Adipocyte (in vitro differentiated cells): ENCODE measurements at places on chromosomes 1 and 21.

DNA sequence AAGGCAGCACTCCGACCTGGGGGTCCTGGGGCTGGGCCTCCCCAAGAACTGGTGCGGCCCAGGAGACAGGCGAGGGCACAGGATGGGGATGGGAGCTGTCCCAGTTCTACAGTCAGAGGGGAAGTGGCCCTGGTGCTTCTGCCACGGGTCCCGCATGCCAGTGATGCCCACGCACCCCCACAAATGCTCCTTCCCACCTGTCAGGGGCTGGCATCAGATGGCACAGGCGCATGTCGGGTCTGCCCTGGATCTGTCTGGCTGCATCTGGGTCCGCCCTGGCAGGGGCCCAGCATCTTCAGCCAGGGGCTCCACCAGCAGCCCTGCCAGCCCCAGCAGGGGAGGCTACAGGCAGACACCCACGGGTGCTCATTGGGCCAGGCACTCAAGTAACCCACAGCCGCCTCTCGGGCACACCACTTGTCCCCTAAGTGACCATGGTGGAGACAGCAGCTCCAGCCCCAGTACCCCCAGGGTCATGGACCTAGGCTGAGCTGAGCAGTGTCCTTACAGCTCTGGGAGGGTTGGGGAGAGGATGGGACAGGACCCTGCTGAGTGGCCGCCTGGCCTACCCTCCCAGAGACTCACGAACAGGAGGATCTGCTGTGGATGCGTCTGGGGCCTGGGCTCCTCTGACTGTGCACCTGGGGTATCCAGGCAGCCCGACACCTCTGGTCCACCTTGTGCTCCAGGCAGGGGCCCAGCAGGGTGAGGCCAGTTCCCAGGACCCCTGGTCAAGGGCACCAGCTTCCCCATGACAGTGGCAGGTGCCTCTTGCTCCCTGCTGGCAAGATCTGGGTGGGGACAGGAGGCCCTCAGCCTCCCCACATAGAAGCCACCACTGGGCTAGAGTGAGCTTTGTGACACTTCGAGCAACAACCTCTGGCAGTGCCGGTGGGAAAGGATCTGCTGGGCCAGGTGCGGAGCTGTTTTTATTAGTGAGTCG, 5.4 kb downstream of the SMIM1 start:
- DNase-seq = no peak

DNA sequence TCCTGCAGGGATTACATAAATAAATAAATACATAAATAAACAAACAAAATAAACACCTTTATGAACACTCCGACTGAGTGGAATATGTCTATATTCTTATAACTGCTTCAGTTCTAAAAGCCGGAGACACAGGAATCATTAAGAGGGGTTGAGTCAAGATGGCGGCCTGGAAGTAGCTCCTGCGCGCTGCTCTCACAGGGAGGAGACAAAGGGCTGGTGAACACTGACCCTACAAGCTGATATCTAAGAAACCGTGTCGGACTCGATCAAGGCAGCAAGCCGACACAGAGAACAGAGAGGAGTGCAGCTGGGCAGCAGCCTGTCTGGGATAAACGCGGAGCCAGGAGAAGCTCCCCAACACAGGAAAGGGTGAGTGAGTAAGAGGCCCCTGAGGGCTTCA, 1098.6 kb upstream of the NCAM2 start:
- DNase-seq = no peak

GRCh38 chr1:175317779-175318178, 125.2 kb upstream of the KIAA0040 start:
- no peak for DNase-seq

DNA sequence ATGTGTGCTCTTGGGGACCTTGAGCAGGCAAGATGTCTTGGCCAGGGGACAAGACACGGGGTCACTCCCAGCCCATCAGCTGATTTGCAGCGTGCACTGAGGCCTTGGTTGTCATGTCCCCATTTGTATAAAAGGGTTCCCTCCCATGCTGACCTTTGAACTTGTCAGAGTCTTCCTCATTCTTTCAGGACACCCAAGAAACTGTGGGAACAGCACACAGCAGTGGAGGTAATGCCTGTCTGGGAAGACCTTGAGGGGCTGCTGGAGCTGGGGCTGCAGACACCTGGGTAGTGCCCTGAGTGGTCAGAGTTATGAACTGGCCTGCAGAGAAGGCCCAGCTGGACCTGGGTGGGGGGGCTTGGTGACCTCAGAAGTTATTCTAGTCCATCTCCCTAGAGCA, 46.4 kb downstream of the FAAH start:
- DNase-seq = no peak

DNA sequence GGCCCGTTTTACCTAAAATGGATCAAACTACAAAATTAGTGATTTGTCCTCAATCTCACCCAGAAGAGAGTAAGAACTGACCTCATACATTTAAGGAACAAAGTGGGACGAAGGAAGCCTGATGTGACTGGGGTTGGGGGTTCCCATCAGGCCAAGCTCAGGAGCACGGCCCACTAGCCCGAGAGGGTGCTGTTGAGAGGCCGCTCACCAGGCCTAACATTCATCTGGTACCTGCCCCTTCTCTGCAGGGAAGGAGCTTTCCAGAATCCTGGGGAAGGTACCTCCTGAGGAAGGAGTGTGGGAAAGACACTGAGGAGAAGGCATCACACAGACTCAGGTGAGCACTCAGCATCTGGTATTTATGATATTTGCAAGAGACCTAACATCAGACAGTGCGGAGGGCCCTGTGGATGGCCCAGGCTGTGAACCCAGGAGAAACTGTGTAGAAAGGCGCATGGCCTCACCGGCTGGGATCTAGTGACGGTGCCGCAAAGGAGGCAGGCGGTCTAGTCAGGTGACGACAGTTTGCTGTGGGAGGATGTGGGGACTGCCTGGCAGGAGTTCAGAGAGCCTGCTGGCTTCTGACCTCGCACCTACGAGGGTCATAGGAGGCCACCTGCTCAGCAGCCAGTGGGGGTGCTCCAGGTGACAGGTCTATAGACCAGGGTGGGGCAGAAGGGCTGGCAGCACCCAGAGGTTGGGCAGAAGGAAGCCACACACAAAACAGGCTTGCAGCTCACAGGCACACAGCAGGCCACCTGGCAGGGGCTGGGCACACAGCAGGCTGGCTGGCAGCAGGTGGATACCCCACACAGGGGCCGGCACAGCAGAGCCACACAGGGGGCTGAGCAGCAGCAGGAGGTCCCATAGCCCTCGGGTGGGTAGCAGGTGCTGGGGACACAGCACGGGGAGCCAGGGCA, 543 bp downstream of the KRTAP12-4 start:
- DNase-seq = no peak

- peak; percentile 75 for DNase-seq
These were observed 32.9 kb downstream of the RASAL2 start for GRCh38 chr1:178126741-178127185.

GRCh38 chr1:183218971-183219615, 33.0 kb downstream of the LAMC2 start:
- DNase-seq = no peak

- DNase-seq = peak; percentile 74
These were observed 746 bp downstream of the MACF1 start for GRCh38 chr1:39205102-39205780.

GRCh38 chr1:243411472-243411871, 155.6 kb downstream of the SDCCAG8 start:
- DNase-seq = no peak

- no peak for DNase-seq
These were observed 151.8 kb downstream of the SETD4 start for GRCh38 chr21:35908311-35909078.

DNA sequence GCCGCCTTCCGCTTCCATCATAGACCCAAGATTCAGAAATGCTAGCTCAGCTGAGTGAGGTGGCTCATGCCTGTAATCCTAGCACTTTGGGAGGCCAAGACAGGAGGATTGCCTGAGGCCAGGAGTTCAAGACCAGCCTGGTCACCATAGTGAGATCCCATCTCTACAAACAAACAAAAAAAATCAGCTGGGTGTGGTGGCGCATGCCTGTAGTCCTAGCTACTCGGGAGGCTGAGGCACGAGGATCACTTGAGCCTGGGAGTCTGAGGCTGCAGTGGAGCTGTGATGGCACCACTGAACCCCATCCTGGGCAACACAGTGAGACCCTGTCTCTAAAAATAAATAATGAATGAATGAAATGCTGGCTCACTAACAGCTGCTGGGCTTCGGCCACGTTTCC, 39.7 kb downstream of the TOMM20 start:
- no peak for DNase-seq

DNA sequence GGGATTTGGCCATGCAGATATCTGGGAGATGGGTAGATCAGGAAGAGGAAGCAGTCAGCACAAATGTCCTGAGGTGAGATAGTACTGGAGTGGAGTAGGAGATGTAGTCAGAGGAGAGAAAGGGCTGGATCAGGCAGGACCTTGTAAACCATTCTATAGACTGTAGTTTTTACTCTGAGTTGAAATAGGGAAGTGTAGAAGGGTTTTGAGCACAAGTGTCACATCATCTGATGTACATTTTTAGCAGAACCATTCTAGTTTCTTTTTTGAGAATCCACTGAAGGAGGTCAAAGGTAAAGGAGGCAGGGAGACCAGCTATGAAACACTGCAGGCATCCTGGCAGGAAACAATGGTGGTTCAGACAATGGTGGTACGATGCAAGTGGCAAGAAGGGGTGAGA, 194.6 kb upstream of the RRP15 start:
- no peak for DNase-seq

- peak; percentile 78 for DNase-seq
These were observed 16.5 kb downstream of the ZNF697 start for GRCh38 chr1:119631433-119632102.

DNA sequence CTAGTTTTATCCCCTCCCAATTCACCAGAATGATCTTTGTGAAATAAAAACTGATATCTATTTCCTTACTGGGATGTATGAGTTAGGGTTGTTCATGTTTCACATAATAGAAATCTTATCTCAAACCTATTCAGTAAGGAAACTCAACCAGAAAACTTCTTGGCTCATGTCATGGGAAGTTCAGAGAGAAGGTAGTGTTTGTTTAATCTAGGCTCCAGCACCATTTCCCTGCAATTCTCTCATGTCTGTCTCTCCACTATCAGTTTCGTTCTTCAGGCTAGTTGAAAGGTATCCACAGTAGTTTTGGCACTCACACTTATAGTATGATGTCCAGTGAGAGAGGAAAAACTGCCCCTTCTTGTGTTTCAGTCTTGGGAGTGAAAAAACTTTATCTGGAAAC, 34.6 kb upstream of the UHMK1 start:
- DNase-seq = no peak

GRCh38 chr1:50976890-50977574, 7.0 kb downstream of the CDKN2C start:
- DNase-seq = peak; percentile 78
